T47D (cell line): ENCODE measurements at places on chromosomes 13 and 19.

- no peak for DNase-seq
These were observed 230.2 kb upstream of the TRPC4 start for GRCh38 chr13:38099751-38100150.

DNA sequence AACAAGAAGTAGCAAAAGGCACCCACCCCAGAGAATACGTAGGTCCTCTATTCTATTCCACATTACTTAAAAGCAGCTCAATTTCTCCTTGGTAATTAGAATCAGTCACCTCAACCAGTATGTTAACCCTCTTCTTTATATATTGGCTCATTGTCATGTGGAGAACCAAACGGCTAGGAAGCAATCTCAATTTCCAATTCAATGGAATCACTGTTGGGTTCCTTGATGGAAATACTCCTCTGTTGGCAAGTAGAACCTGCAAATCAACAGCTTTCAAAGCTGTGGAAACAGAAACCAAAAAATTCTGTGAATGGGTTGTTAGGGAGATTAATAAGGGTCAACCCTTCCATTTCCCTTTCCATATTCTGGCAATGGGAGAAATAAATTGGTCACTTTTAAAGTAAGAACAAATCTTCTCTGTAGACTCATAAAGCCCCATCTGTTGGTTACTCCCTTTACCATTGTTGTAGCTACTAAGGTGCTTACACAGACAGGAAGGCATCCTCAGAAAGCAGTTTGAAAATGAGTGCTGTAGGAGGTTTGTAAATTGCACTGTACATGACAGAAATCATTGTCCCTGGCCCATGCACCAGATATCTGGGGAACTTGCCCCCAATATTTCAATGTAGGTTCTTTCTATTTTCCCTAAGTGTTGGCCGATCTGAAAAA lies 138.6 kb upstream of the UFM1 start:
- no peak for DNase-seq

- no peak for DNase-seq
These were observed 1658.6 kb upstream of the MIR17HG start for GRCh38 chr13:89688918-89689317.

- DNase-seq: no peak
These were observed 2.9 kb upstream of the PPP6R1 start for GRCh38 chr19:55261671-55262126.

DNA sequence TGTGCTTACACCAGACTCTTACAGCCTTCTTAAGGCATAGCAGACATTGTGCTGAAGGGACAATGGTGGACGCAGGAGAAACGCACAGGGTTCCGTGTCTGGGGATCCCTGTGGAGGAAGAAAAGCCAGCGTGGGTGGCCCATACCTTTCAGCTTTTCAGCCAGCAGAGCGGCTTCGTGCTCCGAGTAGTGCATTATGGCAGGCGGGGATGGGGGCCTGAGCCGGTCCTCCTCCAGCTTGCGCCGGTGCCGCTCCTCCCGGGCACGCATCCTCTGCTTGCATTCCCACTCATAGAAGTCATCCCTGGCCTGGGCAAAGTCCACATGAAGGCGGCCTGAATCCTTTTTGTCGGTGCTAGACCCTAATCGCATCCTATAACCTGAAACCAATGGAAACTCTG lies 332.4 kb downstream of the DNAJC15 start:
- no peak for DNase-seq

DNA sequence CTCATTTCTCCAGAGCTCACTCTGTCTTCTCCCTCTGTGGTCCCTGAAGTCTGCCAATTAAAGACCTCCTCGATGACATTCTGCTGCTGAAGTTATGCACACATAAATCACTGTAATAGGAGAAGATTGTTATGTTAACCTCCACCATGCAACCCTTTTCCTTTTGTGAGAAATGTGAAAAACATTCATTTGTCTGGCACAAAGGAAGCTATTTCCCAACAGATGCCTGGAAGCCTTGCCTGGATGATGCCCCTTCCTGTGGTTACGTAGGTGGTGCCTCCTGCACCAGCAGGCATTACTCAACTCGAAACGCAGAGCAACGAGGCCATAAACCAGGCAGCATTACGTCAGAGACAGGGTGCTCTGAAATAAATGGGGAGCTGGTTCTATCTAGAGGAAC lies 327.4 kb upstream of the ZNF507 start:
- DNase-seq: no peak

GRCh38 chr13:114122127-114122511 lies 10.3 kb downstream of the RASA3 start:
- DNase-seq: no peak

GRCh38 chr13:36795463-36795862 lies 23.6 kb upstream of the RFXAP start:
- no peak for DNase-seq
